ENCODE measurements at places on chromosomes 2 and 18. TPM values are rescaled to one million over a fixed set of nuclear protein-coding genes. Genes with fewer than 3 reads are reported as not detected.

DNA sequence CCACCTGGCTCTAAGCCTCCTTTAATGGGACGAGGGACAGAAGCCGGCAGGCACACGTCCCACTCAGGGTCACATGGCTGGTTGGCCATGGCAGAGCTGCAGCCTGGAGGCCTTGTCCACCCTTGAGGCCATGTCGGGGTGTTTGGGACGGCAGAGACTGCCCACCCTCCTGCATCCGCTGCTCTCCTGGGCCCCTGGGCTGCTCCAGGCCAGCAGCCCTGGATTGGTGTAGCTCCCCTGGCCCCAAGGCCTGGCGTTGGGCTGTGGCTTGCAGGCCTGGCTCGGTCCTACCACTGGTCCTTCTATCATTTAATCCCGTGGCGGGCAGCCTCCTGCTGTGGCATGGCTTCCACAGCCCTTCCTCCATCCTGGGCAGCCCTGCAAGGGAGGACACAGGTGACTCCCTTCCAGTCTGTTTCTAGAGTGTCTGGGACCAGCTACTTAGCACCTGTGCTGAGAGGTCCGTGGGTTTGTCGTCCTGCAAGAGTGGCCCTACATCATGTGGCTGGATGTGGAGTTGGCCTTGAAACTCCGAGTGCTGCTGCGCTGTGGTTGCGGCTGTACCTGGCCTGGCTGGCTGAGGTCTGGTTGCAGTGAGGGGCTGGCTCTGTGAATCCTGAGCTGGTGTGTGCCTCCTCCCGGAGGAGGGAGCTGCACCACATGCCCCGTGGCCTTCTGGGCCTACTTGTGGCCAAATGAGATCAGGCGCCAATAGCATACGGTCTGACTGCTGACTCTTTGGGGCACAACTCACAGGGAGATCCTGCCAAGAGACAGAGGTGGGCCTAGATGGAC is 67.3 kb downstream of the SH3RF3 start:
- DNase-seq: no peak

GRCh38 chr2:142220239-142220638 is 89.4 kb upstream of the LRP1B start:
- no peak for DNase-seq

GRCh38 chr2:65263986-65264385 is 36.4 kb downstream of the ACTR2 start:
- DNase-seq: no peak

GRCh38 chr2:123438251-123438650 is 586.8 kb upstream of the CNTNAP5 start:
- DNase-seq: no peak

DNA sequence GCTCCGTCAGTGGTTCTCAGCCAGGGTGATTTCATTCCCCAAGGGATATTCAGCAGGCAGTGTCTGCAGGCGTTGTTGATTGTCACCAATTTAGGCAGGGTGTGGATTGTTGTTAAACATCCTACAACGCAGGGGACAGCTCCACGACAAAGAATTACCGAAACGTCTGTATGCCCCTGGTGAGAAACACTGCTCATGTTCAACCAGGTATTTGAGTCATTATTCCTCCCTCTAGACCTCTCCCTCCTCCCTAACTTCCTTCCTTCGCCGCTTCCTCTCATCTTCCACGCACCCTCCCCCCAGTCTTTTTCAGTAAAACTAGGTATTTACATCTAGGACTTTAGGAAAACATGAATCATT is 50.8 kb downstream of the NCK2 start:
- DNase-seq: no peak

The RALB gene
- 40.2 TPM for total RNA-seq

The CHST9 gene
- 56.9 TPM for total RNA-seq

The TYMS gene
- 84.1 TPM for total RNA-seq

The FBXO41 gene
- total RNA-seq: 16.1 TPM

Data from Calu3 (cell line).